ENCODE measurements at places on chromosomes 5 and 9. TPM values are rescaled to one million over a fixed set of nuclear protein-coding genes. Genes with fewer than 3 reads are reported as not detected.
A peak's percentile ranks its signal among the peaks of the same experiment; 100 is the strongest.

The KLHL3 gene
- total RNA-seq, result 5.8 TPM

The BTNL8 gene
- total RNA-seq, result 33.0 TPM

The CDO1 gene
- 0.55 TPM for total RNA-seq

The PCDH1 gene
- total RNA-seq, result 147 TPM

The GALNT10 gene
- 52.6 TPM for total RNA-seq

The GARNL3 gene
- total RNA-seq, result 6.0 TPM

The PROB1 gene
- total RNA-seq, result 0.55 TPM

The THBS4 gene
- total RNA-seq, result 8.2 TPM

The IFNA13 gene
- total RNA-seq, result not detected

The GZMA gene
- total RNA-seq, result 3.9 TPM

The PCDHGC5 gene
- 0.75 TPM for total RNA-seq

The PCDHAC1 gene
- 0.28 TPM for total RNA-seq

The PCDHGB4 gene
- total RNA-seq, result 0.98 TPM

The EIF4E1B gene
- total RNA-seq, result not detected

The LCN1 gene
- not detected for total RNA-seq

- no peak for DNase-seq
Observed at GRCh38 chr5:6543830-6544560, 88.8 kb downstream of the NSUN2 start.

- no peak for DNase-seq
Observed at GRCh38 chr5:1797855-1798254, 1.8 kb downstream of the MRPL36 start.

DNA sequence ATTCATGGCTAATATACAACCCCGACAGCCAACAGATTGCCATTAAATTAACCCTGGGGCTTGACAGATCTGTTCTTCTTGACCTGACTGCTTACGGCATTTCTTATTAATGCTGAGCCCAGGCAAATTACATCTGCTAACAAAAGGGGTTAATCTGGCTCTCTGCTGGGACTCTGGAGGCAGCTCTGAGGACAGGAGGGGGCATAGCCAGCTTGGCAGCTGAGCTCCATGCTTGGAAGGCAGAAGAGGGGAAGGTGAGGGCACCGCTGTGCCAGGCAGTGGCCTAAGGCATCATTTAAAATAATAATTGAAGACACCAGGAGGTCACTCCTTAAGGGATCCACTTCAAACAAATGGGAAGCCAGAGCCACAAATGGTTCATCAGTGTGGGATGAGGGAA is 126.0 kb upstream of the GPR151 start:
- DNase-seq, result no peak

DNA sequence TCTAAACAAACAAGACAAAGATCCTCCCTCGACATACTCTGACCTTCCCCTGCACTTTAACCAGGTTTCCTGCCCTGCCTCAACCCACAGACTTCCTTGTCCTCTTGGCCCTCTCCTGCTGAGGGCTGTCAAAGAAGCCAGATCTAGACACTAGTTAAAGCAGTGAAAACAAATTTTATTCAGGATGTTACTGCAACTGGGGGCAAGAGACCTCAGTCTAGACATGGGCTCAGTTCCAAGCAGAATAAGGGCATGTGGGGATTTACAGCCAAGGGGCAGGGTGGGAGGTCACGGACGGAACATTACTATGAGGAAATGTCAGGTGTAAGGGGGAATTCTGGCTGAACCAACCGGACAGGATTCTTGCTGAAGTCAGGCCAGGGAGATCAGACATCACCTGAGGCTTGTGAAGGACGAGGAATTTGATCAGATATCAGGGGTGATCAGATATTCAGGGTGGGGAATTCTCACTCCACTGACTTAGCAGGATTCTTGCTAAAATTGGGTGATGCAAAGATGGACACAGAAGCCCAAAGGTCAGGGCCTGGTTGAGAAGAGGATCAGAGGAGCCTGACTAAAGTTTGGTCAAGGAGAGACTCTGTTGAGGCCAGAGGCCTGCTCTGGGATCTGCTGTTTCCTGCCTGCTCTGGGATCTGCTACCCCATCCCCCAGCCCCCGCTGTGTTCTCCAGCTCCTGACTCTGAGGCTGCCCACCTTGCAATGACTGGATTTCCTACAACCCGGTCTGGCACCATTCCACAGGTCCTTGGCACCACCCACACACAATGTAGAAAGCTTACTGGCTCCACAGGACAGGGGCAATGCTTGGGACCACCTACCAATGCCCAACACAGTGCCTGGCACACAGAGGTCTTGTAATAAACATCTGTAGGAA is 21.5 kb downstream of the GABBR2 start:
- DNase-seq, result no peak

- DNase-seq, result no peak
Observed at GRCh38 chr9:7454624-7455023, 345.0 kb downstream of the DMAC1 start.

- DNase-seq, result no peak
Observed at GRCh38 chr5:59040804-59041201, 457.9 kb downstream of the RAB3C start.

DNA sequence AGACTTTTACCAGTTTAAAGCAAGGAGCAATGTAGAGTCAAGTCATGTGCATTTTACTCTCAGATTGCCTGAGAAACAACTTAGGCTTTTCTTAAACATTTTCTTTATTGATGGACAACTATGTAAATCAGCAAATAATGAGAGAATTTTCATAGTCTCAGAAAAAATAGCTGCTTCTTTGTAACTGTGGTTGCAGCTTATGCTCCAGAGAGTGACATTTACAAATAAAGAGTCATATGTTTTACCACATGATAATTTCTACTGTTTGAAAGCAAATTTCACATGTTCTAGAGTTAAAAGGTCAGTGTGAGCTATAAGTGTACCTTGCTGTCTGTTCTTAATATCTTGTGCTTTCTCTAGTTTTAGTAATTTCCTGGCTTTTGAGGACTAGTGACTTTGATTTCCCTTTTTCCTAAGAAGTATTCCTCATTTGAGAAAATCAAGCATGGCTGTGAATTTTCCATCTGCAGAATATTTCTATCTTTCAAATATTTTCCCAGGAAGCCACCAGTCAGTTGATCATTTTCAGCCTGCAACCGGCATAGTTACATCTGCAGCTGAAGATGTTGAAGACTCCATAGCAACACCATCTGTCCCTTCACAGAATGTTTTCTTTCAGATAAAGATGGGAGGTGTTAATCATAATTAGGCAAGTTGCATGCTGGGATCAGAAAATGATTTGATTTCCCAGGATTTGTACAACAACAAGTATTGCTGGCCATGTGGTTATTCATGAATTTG is 229.9 kb downstream of the SGCD start:
- no peak for DNase-seq

DNA sequence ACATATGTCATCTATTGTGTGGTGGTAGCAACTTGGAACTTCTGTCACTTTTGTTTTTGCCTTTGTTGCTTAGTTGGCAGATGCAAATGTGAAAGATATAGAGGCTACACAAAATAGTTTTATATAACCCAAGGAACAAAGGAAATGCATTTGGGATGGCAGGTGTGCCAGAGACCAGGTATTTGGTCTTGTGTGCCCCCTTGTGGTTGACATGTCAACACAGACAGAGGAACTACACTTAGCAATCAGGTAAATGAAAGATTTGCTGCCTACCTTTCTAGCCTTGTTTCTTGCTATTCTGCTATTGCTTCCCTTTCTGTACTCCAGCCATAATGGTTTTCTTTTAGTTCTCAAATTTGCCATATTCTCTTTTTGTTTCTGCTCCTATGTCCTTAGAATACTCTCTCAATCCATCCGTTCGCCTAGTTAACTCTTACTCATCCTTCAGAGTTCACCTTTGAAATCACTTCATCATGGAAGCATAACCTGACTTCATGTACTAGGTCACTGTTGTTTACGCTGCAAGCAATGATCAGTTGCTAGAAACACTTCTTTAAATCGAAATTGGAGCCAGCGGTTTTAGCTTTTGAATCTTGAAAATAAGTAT is 119.5 kb downstream of the TRPM3 start:
- peak; percentile 37 for DNase-seq

DNA sequence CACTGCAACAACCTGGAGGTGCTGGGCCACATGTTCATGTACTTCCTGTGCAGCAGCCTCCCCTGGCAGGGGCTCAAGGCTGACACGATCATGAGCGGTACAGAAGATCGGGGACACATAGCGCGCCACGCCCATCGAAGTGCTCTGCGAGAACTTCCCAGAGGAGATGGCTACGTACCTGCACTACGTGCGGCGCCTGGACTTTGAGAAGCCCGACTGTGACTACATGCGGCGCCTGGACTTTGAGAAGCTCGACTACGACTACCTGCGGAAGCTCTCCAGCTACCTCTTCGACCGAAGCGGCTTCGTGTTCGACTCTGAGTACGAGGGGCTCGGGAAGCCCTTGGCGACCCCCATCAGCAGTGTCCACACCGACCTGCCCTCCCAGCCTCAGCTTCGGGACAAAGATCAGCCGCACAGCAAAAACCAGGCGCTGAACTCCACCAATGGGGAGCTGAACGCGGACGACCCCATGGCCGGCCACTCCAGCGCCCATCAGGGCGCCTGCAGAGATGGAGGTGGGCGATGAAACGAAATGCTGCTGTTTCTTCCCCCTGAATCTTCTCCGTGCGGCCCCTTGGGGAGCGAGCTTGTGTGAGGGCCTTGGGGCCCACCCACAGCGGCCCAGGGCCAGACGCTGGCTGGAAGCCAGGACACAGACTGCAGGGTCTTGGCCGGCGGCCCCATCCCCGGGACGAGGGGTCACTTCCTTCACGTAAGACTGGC is 56.5 kb downstream of the JAK2 start:
- no peak for DNase-seq

GRCh38 chr9:135448663-135449100 is 30.9 kb upstream of the PPP1R26 start:
- DNase-seq, result no peak

DNA sequence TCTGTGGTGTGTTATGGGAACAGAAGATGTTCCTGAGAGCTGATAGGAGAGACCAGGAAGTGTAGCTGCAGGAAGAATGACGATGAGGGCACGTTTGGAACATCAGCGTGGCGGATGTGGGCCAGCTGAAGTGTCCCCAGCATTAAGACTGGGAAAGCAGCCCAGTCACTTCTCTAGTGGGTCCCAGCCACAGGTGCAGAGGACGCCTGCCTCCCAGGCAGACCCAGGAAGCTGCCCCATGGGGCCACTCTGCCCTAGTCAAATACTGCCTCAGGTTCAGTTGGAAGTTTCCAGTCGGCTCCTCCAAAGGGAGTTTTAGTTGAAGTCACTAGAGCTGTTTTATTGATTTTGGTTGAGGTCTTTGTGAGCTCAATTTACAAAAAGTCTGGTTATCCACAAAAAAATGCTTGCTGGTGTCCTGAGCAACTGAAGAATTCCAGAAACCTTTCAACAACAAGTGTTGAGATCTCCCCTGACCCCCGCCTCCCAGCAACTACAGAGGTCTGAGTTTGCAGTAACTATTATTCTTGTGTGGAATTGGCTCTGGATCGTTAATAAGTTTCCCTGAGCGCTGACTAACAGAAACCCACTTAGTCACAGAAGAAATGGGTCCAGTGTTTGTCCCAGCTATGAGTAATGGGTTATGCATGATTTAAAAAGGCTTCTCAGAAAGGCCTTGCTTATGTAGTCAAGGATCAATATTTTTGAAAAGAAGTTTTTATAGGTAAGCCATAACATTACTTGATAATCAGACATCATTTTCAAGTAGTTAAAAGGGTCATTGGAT is 294.1 kb downstream of the FANCC start:
- no peak for DNase-seq

DNA sequence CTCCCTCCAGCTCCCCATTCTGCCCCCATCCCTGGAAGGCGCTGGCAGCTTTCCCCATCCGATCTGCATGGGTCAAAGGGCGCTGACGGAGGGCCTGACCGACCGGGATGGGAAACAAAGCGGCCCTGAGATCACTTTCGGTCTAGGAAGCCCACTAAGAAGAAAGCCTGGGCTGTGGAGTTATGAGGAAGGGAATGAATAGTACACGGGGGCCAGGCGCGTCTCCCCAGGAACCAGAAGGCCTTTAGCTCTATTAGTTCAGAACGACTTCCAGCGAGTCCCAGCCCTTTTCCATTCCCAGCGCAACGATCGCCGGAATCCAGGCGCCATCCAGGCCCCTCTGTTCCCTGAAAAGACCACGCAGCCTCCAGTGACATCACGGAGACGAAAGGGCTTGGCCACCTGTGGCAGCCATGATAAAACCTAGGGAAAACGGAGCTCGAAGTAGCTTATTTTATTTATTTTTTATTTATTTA is 70.1 kb upstream of the CCDC180 start:
- DNase-seq, result no peak

DNA sequence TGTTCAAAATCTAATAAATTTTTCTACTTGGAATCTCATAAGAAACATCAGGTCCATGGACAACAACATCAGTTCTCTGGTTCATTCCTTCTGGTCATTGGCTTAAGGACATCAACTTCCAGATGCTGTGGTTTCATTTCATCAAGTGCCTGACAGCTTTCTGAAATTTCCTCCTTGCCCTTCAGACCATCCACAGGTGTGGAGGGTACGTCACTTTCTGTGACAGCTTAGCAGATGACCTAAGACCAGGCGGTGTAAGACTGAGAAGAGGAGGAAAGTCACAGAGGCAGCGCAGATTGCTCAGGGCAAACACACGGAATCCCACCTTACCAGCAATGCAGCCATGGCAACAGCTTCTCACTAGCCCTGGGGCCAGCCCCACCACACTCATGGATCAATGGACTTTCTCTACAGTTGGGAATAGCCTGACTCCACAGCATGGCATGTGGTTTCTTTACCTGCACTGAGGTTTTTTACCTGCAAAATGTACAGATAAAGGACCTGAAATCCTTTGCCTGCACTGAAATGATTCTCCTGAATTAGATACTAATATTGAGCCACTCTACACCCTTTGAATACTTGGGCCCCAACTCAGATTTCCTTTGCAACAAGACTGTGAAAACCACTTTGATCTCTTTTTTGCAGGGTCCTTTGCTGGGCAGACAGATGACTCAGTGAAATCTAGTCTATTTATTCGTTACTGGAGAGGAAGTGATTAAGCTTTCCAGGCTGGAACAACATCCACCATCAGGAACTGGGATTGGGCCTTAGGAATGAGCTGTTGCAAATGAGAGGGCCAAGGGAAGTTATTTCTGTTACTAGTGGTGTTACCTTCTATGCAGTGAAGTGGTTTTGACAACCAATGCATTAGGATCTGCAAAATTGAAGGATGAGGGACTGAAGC is 26.9 kb downstream of the TICAM2 start:
- DNase-seq, result no peak

- DNase-seq, result no peak
Observed at GRCh38 chr9:131382850-131383729, 10.8 kb upstream of the PRRC2B start.

DNA sequence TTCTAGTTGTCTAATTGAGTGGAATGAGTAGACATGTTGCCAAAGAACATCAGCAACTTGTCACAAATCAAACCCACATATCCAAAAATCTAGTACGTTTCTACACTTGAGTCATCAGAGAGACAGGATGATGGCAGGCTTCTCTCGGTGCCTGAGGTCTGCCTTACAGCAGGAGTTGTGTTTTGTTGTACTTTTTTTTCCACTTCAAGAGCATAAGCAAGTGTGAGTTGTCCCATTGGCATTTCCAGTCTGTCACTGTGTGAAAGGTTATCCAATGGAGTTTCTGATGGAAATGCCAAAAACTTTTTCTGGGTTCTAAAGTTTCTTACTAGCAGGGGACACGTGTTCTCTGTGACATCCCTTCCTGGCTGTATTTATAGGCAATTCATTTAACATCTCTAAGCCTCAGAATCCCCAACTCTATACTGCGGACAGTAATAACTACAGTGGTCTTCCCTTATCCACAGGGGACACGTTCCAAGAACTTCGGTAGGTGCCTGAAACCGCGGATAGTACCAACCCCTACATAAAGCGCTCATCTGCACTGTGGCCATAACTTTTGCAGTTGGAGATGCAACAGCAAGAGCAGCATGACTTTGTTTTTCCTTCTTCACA is 246.5 kb downstream of the SYK start:
- no peak for DNase-seq
